ENCODE measurements at places on chromosomes 5 and 9. TPM values are rescaled to one million over a fixed set of nuclear protein-coding genes. Genes with fewer than 3 reads are reported as not detected.
A peak's percentile ranks its signal among the peaks of the same experiment; 100 is the strongest.

The PHYHD1 gene
- total RNA-seq, result 10.4 TPM

The CTXN3 gene
- total RNA-seq, result not detected

The ZNF883 gene
- 1.4 TPM for total RNA-seq

The PLAA gene
- total RNA-seq, result 22.4 TPM

The GABRA1 gene
- total RNA-seq, result not detected

The CSF1R gene
- 51.7 TPM for total RNA-seq

The SH3RF2 gene
- total RNA-seq, result 1.7 TPM

The FSTL4 gene
- total RNA-seq, result not detected

The IFNA2 gene
- not detected for total RNA-seq

The DBH gene
- total RNA-seq, result not detected

The GLDC gene
- 0.17 TPM for total RNA-seq

DNA sequence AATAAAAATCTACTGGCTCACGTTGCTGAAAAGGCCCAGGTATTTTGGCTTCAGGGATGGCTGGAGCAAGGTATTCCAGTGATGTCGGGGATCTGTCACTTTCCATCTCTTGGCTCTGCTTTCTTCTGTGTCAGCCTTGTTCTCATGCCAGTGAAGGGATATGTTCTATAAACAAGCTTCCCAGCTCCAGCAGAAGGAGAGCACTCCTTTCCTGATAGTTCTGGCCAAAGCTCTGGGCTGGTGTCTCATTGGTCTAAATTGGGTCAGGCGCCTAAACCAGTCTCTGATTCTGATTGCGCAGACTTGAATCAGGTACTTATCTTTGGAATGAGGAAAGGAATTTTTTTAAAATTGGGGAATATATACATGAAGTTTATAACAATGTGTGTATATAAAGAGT, 5.1 kb downstream of the SNX30 start:
- peaks cover 62% of the 10 kb centered on the region for H3K4me1 ChIP-seq
- DNase-seq, result no peak

GRCh38 chr5:179292202-179292601, 53.1 kb downstream of the ADAMTS2 start:
- H3K4me1 ChIP-seq, result peaks cover 7% of the 10 kb centered on the region
- no peak overlapping the region for H3K27ac ChIP-seq
- no peaks in the 10 kb centered on the region for H3K27me3 ChIP-seq
- H3K4me3 ChIP-seq, result no peak overlapping the region
- no peaks in the 10 kb centered on the region for H3K36me3 ChIP-seq

DNA sequence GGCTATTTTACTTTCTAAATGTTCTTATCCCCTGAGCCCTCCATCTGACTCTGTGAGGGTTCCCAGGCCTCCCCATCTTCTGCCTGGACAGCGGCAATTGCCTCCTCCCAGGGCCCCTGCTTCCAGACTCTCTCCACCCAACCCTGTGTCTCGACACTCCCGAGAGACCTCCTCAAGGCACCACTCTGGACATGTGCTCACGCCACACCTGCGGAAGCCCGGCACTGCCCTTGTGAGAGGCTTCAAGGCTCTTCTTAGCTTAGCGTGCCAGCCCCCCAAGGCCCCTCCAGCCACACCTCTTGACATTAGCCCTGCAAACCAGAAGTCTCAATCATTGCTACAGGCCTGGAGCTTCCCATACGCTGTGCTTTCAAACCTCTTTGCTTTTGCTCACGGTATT, 124.1 kb downstream of the CRB2 start:
- H3K36me3 ChIP-seq, result no peaks in the 10 kb centered on the region
- H3K27me3 ChIP-seq, result no peaks in the 10 kb centered on the region
- H3K4me3 ChIP-seq, result no peak overlapping the region
- no peak overlapping the region for H3K27ac ChIP-seq
- DNase-seq, result no peak

GRCh38 chr9:18684593-18685317, 210.8 kb downstream of the ADAMTSL1 start:
- peaks cover 28% of the 10 kb centered on the region for H3K4me1 ChIP-seq
- H3K27ac ChIP-seq, result peak overlapping the region; percentile 69
- H3K27me3 ChIP-seq, result no peaks in the 10 kb centered on the region
- H3K4me3 ChIP-seq, result no peak overlapping the region
- DNase-seq, result no peak
- H3K36me3 ChIP-seq, result no peaks in the 10 kb centered on the region

DNA sequence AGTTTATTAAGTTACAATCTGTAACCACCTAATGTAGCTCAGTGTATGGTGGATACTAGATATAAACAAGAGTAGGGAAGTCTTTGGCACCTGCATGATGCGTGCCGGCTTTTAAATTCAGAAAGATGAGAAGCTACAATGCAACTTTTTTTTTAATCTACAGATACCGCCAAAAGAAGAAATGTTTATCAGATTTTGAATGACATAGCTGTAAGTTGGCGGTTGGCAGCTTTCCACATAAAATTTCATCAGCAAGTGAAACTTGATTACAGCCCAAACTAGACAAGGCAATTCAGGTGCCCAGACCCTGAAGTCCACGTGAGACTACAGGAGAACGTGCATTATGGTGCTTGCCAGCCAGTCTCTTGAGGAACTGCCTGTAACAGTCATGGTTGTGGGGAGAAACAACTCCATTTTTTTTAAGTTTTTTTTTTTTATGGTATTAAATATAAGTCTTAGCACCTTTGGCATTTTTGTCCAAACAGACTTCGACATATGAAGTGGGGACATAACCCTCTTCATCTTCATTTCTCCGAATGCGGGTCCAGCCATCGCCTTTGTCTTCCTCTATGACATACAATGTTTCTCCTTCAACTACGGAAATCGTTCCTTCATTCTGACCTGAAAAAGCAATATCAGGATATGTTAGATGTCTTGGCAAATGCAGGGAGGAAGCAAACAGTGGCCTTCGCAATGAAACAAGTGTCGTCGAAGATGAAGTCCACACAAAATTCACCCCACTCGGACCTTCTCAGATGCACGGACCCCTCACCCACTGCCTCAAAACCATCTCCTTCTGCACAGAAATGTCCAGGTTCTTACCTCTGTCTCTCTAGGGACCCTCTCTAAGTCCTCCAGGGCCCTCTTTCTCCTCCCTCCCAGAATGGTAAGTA, 60.4 kb downstream of the USP20 start:
- H3K4me3 ChIP-seq, result no peak overlapping the region
- peaks cover 44% of the 10 kb centered on the region for H3K36me3 ChIP-seq
- DNase-seq, result no peak

- H3K27ac ChIP-seq, result no peak overlapping the region
- H3K36me3 ChIP-seq, result no peaks in the 10 kb centered on the region
- no peak overlapping the region for H3K4me3 ChIP-seq
- DNase-seq, result no peak
- H3K4me1 ChIP-seq, result no peaks in the 10 kb centered on the region
Observed at GRCh38 chr5:166251786-166252185, 2039.7 kb upstream of the WWC1 start.

DNA sequence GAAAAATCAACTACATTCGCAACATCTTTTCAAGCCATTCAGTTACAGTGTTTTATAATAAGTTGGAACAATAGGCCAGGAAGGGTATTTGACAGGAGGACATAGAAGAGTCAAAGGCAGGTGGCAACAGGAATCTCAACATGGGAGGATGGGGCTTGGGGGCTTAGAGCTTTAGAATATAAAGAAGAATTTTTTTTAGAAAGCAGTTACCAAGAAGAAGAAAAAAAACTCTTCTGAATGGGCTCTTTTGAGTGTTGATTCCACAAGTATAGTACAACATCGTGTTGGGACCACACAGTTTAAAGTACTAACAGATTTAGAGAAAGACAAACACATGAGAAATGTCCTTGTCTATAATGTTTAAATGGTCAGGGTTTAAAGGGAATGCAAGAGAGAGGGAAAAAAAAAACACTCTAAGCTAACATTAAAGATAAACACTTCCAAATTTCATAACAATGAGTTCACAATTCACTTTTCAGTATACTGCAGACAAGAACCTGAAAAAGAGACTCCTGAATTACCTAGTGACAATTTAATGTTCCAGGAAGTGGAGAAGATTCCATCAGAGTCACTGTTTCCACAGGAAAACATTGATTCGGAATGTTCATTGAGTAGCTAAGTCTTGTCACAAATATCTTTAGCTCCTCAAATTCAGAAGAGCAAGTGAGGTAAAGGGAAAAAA, 282.3 kb downstream of the DEPDC1B start:
- no peaks in the 10 kb centered on the region for H3K36me3 ChIP-seq
- DNase-seq, result no peak
- no peaks in the 10 kb centered on the region for H3K27me3 ChIP-seq
- H3K4me3 ChIP-seq, result no peak overlapping the region
- peaks cover 17% of the 10 kb centered on the region for H3K4me1 ChIP-seq

DNA sequence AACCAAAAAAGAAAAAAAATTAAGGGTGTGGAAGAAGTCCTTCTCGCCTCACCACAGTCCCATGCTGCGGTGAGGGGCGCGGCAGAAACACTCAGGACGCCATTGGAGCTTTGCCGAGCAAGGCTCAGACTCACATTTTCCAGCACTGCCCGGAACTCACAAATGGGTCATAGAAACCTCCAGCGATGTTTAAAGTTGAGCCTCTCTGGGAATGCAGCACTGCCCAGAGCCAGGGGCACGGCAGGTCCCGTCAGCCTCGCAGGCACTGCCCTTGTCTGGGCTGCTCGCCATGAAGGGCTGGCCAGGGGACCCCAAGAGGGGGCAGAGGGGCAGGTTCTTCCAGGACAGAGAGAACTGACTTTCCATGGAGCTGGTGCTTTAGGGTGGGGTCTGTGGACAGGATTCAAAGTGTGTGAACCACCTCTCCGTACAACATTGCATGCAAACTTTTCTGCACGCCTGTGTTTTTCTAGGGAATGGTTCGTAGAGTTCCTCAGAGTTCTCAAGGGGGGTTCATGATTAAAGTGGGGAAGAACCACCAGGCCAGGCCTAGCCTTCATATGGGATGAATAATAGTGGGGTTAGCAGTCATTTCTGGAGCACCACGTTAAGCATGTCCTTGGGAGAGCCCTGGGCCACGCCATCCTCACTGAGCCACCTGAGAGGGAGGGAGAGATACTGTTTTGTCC, 38.4 kb downstream of the PRRX2 start:
- H3K36me3 ChIP-seq, result no peaks in the 10 kb centered on the region
- peaks cover 23% of the 10 kb centered on the region for H3K4me1 ChIP-seq
- H3K4me3 ChIP-seq, result no peak overlapping the region
- H3K27ac ChIP-seq, result peak overlapping the region; percentile 76
- no peak for DNase-seq

- no peak overlapping the region for H3K4me3 ChIP-seq
- no peak overlapping the region for H3K27ac ChIP-seq
- no peaks in the 10 kb centered on the region for H3K36me3 ChIP-seq
- DNase-seq, result no peak
- H3K4me1 ChIP-seq, result no peaks in the 10 kb centered on the region
- no peaks in the 10 kb centered on the region for H3K27me3 ChIP-seq
Observed at GRCh38 chr5:157214861-157215513, 34.3 kb downstream of the ITK start.

DNA sequence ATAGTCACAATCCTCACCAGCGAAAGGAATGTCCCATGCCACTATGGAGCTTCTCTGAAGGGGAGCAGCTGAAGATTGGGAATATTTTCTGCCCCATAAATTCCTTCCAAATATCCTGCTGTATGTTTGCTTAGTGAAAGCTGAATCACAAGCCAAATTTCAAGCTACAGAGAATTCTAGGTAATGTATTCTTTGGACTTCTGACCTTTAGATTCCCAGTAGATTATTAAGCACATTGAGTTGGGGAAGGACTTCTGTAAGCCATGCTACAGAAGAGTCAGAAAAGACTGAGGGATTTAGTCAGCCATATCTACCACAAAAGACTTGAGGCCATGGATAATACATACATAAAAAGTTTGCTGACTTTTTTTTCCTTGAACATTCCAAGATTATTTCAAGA, 1342.0 kb upstream of the NUDT12 start:
- no peaks in the 10 kb centered on the region for H3K27me3 ChIP-seq
- H3K27ac ChIP-seq, result no peak overlapping the region
- DNase-seq, result no peak
- no peaks in the 10 kb centered on the region for H3K36me3 ChIP-seq

DNA sequence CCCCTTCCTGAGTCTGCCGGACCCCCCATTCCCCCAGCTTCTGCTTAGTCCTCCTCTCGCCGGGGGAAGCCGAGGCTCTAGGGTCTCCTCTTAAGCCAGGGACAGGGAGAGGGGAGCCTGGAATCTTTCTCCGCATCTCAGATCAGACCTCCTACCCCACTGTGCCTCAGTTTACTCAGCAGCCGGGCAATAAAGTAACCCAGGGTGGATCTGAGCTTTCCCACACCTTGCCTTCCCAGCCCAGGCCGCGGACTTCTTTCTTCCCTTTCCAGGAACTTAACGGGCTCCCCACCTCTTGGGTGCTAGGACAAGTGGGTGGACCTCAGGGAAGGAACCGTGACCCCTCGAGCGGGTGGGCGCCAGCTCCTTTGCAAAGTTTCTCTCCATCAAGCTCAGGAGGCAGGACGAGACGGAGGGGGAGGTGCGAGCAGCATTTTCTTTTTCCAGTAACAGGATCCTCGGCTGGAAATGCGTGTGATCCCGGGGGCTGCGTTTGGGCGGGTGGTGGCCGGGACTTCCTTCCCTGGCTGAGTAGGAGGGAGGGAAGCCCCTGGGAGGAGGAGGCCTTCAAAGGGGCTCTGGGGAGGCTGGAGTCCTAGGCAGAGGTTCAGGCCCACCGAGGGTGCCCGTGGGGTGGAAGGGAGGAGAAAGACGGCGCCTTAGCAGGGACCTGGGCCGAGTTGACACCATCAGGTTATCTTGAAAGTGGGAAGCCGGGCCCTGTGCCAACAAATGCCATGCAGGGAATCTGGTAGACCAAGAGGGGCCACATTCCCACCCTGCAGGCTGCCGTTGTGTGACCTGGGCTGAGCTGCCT, 795 bp downstream of the DAB2IP start:
- H3K27ac ChIP-seq, result peak overlapping the region; percentile 67
- no peak for DNase-seq
- H3K4me3 ChIP-seq, result peak overlapping the region; percentile 65

DNA sequence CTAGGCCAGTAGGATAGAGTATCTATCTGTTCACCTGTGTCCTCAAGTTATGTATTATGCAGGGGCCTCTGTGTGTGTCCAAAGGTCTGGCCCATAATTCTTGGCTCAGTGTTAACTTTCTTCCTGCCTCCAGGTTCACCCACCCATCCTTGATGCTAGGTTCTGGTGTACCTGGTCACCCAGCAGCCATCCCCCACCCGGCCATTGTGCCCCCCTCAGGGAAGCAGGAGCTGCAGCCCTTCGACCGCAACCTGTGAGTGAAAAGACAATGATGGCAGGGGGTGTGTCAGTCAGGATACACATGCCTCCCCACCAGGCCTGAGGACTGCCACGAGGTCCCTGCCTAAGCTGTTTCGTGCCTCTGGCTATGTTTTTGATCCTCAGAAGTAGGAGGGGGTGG, 27.6 kb downstream of the TCF7 start:
- H3K36me3 ChIP-seq, result peaks cover 69% of the 10 kb centered on the region
- no peak overlapping the region for H3K27ac ChIP-seq
- DNase-seq, result peak; percentile 83
- no peak overlapping the region for H3K4me3 ChIP-seq
- H3K4me1 ChIP-seq, result peaks cover 52% of the 10 kb centered on the region

- no peaks in the 10 kb centered on the region for H3K4me1 ChIP-seq
- no peak overlapping the region for H3K27ac ChIP-seq
- no peaks in the 10 kb centered on the region for H3K36me3 ChIP-seq
- H3K27me3 ChIP-seq, result no peaks in the 10 kb centered on the region
- H3K4me3 ChIP-seq, result no peak overlapping the region
- no peak for DNase-seq
Observed at GRCh38 chr5:127206320-127207113, 84.1 kb upstream of the MEGF10 start.
